ENCODE measurements at places on chromosomes 5 and 9.

DNA sequence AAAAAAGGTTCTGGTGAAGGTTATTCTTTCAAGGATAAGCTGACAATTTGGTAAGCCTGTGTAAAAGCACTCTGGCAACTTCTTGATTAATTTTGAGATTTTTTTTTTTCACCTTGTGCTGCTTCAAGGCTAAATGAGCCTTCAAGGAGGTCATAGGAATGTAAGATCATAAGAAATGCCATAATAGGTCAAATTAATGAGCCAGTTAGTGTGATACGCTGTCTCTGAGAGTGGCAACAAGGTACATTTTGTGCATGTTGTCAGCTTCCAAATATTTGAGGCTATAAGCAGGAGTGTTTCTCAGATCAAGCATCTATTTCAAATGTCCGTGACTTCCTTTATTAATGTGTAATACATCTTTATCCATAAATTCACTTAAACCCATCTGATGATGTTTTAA lies 72.3 kb upstream of the CDH6 start:
- no peak for DNase-seq

GRCh38 chr5:157076558-157076957 lies 17.6 kb upstream of the HAVCR1 start:
- DNase-seq = peak; percentile 0

GRCh38 chr9:113611461-113612215 lies 148.1 kb downstream of the RGS3 start:
- DNase-seq = no peak

GRCh38 chr9:81892440-81892839 lies 35.8 kb upstream of the SPATA31D4 start:
- DNase-seq = no peak

DNA sequence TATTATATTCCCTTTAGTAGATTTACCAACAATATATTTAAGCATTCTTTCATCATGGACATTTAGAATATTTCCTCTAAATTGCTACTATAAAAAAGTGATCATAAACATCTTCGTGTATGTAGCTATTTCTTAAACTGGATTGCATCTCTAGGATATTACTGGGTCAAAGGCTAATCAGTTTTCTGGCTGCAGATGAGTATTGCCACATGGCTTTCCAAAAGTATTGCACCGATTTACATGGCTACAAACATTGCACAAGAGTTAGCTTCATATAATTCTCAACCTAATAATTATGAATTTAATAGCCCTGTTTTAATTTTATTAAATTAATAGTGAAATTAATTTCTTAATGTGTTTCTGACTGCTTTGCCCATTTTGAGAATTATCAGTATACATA lies 183.4 kb downstream of the DMRT2 start:
- peak; percentile 38 for DNase-seq

- peak; percentile 5 for DNase-seq
Observed at GRCh38 chr5:118578093-118578492, 410.3 kb downstream of the DTWD2 start.

DNA sequence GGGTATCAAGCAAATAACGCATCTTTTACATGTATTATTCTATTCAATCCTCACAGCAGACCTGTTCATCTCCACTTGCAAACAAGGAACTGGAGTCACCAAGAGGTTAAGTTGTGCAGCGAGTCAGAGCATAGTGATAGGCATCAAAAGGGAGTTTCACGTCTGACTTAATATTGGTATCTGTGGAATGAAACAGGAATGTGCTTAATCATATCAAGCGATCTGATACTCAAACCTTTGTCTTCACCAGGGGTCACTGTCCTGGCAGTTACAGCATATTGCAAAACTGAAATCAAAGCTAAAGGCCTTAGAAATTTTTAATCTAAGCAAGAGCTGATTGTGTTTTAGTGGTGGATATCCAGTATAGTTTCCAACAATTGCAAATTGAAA lies 271.6 kb downstream of the PLK2 start:
- peak; percentile 54 for DNase-seq

DNA sequence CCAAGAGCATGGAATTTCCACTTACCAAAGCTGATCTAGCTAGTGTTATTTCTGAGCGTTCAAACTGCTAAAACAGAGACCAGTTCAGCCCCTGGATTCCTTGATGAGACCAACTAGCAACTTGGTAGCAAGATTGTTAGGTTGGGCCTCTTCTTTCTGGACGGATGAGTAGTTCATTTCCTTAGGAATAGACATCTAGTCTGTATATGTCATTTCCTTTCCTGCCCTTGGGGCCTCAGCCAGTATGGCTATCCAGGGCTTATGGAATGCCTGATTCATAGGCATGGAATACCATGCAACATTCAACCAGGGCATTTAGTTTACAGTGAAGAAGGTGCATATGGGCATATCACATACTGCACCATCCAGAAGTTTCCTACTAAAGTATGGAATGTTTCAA lies 14.5 kb upstream of the LPAR1 start:
- peak; percentile 53 for DNase-seq

DNA sequence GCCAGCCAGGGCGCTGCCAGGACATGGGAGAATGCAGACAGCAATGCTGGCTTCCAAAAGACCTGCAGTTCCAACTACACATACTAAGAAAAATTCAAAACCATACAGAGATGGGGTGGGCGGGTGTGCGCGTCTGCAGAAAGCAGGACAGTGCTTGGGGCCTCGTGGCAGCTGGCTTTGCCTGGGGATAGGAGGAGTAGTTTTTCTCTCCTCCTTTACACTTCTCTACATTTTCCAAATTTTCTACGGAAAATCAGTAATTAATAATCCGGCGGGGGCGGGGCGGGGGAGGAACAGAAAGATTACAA lies 43.6 kb upstream of the SARDH start:
- DNase-seq = no peak
